Left kidney (tissue), 8 donors: ENCODE measurements at places on chromosomes 3 and 15. TPM values are rescaled to one million over a fixed set of nuclear protein-coding genes. Genes with fewer than 3 reads are reported as not detected.

DNA sequence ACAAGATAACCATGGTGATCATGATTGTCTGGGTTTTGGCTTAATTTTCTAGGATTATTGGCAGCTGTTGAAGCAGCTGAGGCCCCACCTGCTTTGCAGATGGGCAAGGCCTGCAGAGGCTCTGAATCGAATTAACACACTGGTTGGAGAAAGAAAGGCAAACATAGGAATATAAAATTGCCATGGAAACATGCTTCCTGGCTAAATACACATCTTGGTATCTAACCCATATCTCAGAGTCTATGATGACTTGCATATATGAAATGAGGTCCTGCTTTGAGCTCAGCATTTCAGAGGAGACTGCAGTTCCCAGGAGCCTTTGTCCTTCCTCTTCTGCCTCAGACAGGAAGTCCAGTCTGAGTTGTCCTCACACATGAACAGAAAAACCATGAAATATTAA is 24.3 kb upstream of the SV2B start:
- DNase-seq = no peak

The SPRED1 gene
- polyA plus RNA-seq = 36.2 TPM

The WNT7A gene
- 0.03 TPM for polyA plus RNA-seq

The CLDN18 gene
- 2.7 TPM for polyA plus RNA-seq
